ENCODE measurements at places on chromosomes 16 and 17. TPM values are rescaled to one million over a fixed set of nuclear protein-coding genes. Genes with fewer than 3 reads are reported as not detected.

Gene ACAP1
- 6.9 TPM for total RNA-seq

Gene PTGES3L
- total RNA-seq = 1.2 TPM

Gene SLC12A3
- total RNA-seq = not detected

Gene KATNB1
- 19.7 TPM for total RNA-seq

Gene TPSG1
- total RNA-seq = not detected

Gene CMIP
- 120 TPM for total RNA-seq

Gene FOXC2
- total RNA-seq = 4.9 TPM

Gene ARL5C
- not detected for total RNA-seq

Gene ACADVL
- total RNA-seq = 383 TPM

Gene C16orf86
- not detected for total RNA-seq

Gene ADGRG1
- total RNA-seq = 191 TPM

Gene NPIPB6
- total RNA-seq = 1.8 TPM

Gene ZFPM1
- 8.1 TPM for total RNA-seq

Gene SERPINF2
- total RNA-seq = 2.9 TPM

Gene ARHGAP44
- 2.4 TPM for total RNA-seq

Gene TCAP
- 0.90 TPM for total RNA-seq

Gene CKLF
- total RNA-seq = 71.0 TPM

Data from A549 treated with Mapracorat at 1 μM for 4 hours (cell line).